Progenitor cell of endocrine pancreas (in vitro differentiated cells): ENCODE measurements at places on chromosomes 1 and 21. TPM values are rescaled to one million over a fixed set of nuclear protein-coding genes. Genes with fewer than 3 reads are reported as not detected.

- no peak for DNase-seq
Measured at GRCh38 chr1:5988596-5989285, 3.5 kb downstream of the NPHP4 start.

DNA sequence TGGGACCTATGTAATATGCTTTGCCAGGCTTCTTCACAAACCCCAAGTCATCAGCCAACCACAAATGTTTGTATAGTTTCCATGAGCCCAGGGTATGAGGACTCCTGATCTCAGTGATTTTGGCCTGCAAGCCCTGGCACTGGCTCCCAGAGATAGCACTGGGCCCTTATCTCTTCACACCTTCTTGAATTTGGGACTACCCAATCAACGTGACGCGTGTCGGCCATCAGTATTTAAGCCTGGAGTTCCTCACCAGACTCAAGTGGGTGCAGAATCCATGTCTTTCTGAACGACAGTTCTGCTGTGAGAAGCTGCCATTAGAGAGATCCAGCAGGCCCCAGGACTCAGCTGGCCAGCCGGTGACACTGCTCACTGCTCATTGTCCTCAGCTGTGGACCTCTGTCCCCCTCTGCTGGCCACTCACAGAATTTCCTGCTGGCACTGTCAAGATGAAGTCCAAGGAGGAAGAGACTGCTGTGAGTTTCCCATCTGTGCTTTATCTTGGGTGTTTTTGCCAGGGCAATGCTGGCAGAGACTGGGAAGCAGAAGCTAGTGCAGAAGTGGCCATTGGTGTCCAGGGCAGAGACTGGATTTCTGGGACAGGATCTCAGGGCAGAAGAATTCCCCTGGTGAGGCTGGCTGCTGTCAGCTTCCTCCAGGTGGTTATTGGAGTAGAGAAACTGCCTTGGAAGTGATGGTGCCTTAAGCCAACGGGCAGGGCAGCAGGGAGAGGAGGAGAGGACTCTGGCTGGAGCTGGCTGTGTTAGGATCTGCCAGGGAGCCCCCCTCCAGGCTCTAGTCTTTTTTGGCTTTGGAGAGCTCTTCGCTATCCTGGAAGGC is 28.4 kb downstream of the TMCC2 start:
- DNase-seq: peak; percentile 79

DNA sequence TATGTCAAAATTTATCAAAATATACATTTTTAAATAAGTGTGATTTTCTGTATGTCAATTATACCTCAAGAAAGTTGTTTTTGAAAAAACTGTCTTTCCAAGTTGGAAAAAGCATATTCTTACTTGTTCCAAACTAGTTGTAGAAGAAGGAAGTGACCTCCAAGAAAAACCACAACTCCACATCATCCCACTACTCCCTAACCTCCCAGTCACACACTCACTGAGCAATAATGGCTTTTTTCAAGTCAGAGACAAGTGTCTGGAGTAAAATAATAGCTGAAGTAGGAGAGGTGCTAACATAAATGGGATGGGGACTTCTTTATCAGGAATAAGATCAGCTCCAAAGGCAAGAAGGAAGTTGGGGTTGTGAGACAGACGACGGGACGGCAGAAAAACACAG is 13.4 kb downstream of the EPRS1 start:
- DNase-seq: no peak

DNA sequence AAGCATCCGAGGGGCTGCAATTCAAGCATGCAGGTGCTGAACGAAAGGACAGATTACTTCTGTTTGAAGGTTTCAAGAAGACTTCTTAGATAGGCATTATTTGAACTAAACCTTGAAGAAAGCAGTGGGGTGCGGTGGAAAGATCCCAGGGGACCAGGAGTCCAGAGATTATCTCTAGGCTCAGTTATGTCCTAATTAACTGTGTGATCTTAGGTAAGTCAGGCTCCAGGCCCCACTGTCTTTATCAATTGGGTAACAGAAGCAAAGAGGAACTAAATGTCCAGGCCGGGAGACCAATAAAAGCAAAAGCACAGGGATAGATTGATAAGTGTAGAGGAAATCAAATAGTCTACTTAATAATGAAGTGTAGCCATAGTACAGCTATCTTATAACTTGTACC is 72.9 kb upstream of the CDC42BPA start:
- DNase-seq: no peak

- no peak for DNase-seq
Measured at GRCh38 chr1:172357753-172358385, 62.6 kb upstream of the C1orf105 start.

GRCh38 chr1:44025816-44026215 is 5.4 kb downstream of the SLC6A9 start:
- no peak for DNase-seq

DNA sequence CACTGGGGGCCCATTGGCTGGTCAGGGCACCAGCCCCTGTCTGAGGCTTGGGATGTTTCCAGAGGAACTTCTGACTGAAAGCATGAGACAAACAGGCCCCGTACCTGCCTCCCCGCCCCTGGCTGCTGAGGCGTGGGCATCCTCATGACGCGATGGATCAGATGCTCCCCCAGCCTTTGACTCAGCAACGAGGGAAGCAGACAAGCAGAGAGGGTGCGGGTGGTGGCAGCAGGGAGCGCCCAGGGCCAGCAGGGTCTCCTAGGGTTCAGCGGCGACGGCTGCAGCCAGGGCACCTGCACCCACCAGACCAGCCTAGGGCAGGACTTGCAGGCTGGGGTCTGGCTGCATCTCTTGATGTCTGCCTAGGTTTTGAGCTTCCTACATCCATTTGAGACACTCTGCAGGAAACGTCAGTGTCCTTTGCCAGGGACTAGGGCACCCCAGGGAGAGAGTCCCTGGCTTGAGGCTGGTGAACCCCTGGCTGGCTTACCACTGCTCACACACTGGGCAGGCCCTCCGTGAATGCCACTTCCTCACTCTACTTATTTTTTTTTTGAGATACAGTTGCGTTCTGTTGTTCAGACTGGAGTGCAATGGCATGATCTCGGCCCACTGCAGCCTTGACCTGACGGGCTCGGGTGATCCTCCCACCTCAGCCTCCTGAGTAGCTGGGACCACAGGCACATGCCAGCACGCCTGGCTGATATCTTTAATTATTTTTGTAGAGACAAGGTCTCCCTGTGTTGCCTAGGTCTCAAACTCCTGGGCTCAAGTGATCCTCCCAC is 63.3 kb downstream of the DHRS3 start:
- DNase-seq: no peak

DNA sequence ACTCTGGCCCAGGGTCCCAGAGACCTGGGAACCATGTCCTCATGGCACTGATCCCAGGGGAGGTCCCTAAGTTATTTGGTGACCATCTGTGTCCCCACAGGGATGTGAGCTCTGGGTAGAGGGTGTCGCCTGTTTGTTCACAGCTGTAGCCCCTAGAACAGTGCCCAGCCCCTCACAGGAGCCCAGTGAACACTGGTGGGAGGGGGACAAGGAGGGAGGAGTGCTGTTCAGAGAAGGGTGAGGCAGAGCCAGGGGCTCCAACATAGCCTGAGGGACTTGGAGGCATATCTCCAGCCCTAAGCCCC is 450.4 kb downstream of the MATN1 start:
- no peak for DNase-seq

GRCh38 chr1:150876119-150876454 is 312 bp downstream of the ARNT start:
- DNase-seq: no peak

DNA sequence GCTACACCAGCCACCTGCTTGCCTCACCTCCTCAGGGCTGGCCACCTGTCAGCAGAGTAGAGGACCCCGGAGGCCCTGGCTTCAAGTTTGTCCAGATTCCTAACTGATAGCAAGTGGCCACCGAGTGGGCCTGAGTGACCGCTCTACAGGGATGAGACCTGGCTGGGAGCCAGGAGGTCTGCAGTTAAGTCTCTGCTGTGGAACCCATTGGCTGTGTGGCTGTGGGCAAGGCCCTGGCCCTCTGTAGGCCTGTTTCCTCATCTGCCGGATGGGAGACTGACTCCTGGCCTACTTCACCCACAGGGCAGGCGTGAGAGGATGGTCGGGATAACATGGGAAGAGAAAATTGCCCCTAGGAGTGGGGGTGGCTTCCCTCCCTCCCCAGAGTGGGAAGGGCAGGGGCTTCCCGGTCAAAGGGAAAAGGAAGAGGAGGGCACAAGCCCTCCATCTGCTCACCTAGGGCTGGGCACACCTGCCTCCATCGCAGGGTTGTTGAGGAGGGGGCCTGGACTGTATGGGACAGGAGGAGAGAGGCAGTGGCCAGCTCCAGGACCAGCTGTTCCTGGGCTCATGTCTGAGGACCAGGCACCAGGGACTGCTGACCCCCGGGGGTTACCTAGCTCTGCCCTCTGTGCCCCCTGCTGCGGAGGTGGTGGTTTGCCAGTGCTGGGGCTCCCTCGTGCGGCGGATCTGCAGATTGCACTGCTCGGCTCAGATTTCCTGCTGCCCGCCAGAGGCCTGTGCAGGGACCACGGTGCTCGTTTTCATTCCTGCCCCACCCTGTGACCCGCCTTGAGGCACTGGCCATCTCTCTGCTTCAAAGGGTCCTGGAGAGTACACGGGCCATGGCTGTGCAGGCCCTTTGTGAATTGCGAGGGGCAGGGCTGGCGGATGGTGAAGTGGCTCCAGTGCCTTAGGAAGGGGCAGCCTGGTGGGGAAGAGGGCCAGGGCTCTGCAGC is 9.1 kb upstream of the MTFR1L start:
- DNase-seq: peak; percentile 80

DNA sequence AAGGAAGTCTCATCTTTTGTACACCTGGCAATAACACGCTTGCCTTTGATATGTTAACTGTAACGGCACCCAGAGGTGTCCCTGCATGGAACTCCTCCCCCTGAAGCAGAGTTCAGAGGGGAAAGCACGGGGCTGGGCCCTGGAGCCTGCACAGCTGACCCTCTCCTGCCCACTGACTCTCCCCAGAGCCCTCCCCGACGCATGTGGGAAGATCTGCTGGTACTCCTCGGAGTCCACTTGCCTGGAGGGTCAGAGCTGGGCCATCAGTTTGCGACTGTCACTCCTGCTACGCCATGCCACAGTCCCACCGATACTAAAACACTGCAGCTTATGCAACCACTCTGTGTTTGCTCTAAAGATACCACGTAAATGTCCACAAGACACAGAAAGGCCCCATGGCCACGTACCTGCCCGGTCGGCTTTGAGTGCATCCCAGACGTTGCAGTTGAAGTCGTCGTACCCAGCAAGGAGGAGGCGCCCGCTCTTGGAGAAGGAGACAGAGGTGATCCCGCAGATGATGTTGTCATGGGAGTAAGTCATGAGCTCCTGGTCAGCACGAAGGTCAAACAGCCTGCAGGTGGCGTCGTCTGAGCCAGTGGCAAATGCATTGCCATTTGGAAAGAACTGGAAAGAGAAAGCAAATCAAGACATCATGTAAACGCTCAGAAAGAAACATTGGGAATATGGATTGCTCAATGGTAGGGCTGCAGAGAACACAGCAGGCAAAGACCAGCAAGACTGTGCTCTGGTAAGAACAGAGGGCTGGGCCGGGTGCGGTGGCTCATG is 10.6 kb upstream of the NADK start:
- no peak for DNase-seq

DNA sequence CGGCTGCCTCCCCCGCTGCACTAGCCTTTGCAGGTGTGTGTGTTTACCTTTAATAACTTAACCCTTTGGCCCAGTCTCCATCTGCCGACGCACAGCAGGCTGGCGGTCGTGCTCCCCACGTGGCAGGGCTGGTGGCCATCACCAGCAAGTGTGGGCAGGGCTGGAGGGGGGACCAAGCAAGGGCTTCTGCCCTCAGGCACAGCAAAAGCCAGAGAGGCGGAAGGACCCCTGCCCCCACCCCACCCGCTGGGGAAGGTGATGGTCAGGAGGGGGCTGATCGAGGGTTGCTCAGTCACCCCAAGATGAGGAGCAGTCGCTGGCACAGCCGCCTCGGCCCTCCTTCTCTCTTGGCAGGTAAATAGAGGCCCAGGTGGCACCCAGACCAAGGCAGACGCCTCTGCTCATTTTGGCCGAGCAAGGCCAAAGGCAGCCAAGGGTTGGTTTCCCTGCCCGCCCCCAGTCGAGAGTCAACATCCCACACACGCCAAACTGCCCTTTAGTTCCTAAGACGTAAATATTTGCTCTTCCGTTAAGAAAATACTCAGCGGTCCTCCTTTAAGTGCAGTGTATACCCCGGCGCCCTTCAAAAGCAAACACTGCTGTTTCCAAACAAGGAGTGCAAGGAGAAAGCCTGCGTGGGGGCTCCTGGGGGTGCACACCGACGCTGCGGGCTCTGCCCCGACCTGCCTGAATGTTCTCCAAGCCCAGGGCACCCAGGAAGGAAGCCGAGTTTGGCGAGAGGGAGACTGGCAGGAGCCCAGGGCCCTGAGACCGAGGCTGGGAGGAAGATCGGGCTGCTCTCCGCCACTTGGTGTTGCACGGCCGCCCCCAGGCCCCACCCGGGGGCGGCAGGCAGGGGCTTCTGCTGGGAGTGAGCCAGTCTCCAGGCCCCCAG is 82.7 kb downstream of the SIK1 start:
- no peak for DNase-seq

- no peak for DNase-seq
Measured at GRCh38 chr1:109389638-109390341, 7.9 kb downstream of the SORT1 start.

DNA sequence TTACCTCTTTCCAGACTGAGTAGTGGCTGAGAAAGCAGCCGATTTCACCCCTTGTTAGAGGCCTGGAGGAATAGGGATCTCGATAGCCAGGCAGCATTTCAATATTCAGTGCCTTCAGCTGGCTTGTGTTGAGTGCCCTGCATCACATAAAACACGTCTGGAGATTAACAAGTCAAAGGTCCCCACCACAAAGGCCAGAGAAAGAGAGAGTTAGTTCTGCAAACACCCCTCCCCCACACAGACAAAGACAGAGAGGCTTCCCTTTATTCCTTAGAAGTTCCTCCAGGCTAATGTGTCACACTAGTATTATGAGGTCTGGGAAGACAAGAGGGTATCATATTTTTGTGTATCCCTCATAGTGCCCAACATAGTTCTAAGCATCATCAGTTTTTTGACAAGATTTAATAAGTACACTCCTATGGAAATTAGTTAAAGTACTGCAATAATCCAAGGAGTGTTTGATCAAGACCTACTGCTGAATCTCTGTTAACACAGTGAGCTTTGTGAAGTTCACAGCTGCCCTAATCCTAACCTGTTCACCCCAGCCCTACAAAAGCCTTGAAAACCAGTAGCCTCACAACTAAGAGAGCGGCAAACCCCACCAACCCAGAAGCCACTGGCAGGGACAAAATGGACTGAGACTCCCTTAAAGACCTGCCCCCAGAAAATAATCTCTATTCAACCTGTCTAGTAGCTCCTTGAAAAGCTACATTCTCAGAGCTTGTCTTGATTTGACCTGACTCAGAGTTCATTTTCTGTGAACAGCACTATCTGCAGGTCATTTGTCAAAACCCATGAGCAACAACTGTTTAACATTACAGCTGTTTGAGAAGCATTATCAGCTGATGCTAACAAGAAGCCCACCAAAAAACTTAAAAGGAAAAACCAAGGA is 91.9 kb downstream of the COLGALT2 start:
- no peak for DNase-seq

- no peak for DNase-seq
Measured at GRCh38 chr1:29297450-29297849, 61.1 kb downstream of the PTPRU start.

- no peak for DNase-seq
Measured at GRCh38 chr21:45505416-45506021, 36.7 kb downstream of the SLC19A1 start.

- DNase-seq: no peak
Measured at GRCh38 chr1:162666006-162666645, 33.9 kb downstream of the DDR2 start.

GRCh38 chr1:17923666-17924065 is 168.5 kb downstream of the ACTL8 start:
- no peak for DNase-seq

The ASCL5 gene
- 0.26 and 0.36 TPM in 2 replicates for total RNA-seq

The CDKN2C gene
- total RNA-seq: 0.26 and 0.33 TPM in 2 replicates

The KCNA3 gene
- 0.72 and 0.75 TPM in 2 replicates for total RNA-seq

The ZNF684 gene
- 5.0 and 5.2 TPM in 2 replicates for total RNA-seq

The ZNF695 gene
- total RNA-seq: 14.2 and 15.1 TPM in 2 replicates

The BARHL2 gene
- total RNA-seq: not detected in 2 replicates
